Cortex of kidney (tissue), 1 donor: ENCODE measurements at places on chromosomes 11 and 22.

DNA sequence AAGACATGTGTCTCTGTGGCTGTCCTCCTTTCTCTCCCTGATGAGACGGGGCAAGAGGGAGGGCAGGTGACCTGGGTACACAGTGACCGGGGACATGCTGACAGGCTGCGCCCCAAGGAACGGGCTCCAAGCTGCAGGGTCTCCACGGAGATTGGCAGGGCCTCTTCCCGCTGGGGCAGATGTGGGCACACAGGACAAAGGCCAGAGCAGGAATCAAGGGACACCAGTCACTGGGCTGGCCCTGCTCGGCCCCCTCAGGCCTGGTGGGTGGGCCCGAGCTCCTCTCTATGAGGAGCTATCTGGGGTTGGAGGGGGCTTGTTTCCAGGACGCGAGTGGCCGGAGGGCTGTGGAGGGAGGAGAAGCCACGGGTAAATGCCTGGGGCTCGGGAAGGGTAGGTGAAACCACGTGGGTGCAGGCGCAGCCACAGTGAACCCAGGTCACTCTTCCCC is 11.2 kb downstream of the PNPLA5 start:
- DNase-seq = no peak

DNA sequence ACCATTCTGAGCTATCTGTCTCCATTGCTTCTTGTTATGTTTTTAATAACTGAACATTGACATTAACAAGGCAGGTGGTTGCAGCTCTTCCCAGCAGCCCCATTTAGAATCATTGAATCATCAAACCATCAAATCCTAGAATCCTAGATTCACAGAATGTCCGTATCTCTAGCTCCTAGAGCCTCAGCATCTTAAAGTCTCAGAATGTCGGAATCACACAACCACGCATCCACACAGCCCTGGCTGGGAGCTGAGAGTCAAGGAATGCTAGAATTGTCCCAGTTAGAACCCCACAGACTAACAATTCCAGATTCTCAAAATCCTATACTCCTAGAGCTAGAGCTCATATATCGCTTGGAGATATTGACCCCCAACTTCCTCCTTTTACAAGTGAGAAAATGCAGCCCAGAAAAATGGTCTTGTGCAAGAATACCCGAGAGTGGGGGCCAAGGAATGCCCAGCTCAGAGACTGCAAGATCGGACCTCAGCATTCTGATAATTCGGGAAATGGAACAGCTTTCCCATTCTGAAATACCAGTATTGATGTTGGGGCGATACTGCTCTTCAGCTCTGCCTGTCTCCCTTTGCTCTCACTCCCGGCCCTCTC is 38.8 kb downstream of the PDE2A start:
- DNase-seq = no peak

GRCh38 chr11:94938095-94939055 is 35.0 kb downstream of the CWC15 start:
- DNase-seq = no peak

DNA sequence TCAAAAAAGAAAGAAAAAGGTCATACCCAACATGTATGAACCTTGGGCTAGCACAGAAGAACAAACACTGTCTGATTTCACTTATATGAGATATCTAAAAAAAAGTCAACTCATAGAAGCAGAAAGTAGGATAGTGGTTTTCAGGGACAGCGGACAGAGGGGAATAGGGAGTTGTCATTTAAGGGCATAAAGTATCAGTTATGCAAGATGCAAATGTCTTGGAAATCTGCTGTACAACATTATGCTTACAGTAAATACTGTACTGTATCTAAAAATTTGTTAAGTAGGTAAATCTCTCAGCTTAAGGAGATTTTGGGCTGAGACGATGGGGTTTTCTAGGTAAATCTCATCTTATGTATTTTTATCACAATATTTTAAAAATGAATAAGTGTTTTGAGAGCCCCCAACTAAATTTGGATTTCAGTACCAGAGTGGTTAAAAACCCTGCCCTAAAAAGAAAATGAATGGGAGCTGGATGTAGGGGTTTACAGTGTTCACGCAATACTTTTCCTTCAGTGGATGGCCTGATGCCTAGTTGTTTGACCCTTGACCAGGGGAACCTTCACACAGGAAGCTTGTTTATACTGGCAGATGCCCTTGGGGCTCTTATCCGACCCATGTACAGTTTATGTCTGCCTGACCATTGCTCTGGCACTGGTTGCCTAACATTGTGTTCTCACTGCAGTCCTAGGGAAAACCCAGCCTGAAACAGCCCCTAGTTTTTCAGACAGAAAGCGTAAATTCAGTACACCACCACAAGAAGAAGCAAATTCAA is 34.8 kb downstream of the SLC22A9 start:
- DNase-seq = no peak

DNA sequence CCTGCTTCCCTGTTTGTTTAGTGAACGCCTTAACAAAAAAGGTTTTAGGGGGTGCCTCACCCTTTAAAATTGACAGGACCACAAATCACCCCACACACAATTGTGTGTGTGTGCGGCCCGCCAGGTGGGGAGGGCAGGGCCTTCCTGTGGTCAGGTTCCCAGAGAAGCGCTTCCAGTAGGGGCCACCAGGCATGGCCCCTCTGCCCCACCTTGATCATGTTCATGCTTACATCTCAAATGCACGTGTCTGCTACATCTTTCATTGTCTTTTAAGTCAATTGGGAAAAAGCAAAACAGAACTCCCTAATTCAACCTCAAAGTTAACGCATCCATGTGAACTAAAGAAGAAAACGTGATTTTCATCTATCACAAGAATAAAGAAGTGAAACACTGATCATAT is 1335.3 kb downstream of the TBC1D22A start:
- DNase-seq = no peak

GRCh38 chr11:98766903-98767302 is 253.8 kb upstream of the CNTN5 start:
- no peak for DNase-seq

DNA sequence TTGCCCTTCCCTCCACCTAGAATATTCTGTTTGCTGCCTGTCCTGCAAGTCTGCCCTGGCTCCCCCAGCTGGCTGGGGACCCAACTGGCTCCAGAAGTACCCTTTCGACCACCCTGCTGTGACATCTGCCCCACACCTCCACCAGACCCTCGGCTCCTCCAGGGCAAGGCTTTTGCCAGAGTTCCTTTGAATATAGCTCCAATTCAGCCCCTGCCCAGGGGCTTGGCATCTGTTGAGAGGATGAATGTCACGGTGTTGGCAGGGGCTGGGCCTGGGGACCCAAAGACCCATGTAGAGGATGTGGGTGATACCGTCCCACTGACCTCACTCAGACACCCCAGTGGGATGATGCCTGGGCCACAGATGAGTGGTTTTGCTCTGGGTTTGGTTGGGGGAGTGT is 4.0 kb downstream of the NLRP6 start:
- DNase-seq = no peak

DNA sequence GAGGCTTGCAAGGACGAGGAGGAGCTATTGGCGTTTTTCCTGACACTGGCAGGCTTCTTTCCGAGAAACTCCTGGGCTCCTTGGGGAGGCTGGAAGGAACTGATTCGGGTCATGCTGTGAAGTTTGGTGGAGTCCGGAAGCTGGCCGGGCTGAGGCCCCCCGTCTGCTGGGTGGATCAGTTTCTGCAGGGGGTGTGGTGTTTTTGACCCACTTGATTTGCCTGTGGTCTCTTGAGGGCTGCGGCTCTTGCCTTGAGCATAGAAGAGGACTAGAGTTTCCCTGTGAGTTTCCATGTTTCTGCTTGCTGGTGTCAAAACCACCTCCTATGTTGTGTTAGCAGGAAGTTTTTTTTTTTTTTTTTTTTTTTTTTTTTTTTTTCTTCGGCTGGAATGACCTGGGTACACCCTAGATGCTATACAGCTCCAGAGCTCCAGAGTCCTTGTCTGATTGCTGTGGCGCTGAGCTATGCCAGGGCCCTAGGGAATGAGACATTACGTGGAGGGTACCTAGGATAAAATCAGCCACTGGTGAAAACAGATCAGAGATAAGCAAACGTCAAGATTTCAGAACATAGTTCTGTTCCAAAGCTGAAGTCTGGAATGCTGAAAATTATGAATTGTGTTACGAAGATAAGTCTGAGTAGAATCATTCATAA is 728 bp downstream of the TBC1D22A start:
- DNase-seq = no peak

- DNase-seq = no peak
Observed at GRCh38 chr11:98564233-98564632, 456.5 kb upstream of the CNTN5 start.

- DNase-seq = no peak
Observed at GRCh38 chr22:25404556-25404927, 159.9 kb upstream of the GRK3 start.

DNA sequence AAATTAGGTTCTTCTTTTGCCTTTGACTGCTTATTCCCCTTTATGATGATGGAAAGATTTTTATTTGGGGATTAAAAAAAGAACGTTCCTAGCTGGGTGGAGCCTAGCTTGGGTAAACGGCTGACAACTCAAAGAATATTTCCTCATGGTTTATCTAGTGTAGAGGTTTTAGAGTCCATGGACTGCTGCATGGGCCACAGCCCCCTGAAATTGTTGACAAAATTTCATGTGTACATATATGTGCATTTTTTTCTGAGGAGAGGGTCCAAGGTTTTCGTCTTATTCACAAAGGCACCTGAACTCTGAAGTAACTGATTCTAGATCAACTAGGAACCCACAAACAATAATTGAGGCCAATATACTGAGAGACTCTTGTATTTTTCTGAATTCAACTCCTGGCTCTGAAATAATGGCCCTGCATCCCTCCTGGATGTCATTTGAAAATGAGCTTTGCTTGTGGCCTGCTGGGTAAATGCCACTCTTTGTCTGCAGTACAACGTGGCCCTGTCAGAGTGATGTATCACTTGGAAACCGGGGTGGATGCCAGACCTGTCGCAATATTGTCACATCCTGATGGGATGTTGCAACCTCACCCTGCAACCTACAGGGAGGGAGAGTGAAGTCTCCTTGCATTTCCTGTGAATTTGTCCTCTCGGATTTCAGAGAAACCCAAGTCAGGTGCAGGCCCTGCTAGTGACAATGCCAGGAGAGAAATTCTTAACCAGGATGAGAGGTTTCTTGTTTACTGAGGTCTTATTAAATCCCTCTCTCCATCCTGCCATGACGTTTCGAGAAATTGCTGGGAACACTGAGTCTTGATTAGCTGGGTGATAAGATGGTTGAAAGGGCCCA is 33.8 kb downstream of the EHF start:
- DNase-seq = no peak

GRCh38 chr22:37930270-37930951 is 23.0 kb downstream of the C22orf23 start:
- no peak for DNase-seq

GRCh38 chr11:65903068-65903481 is 2.9 kb upstream of the FOSL1 start:
- DNase-seq = no peak

GRCh38 chr11:12290477-12290922 is 86.9 kb upstream of the PARVA start:
- no peak for DNase-seq

- no peak for DNase-seq
Observed at GRCh38 chr22:49395617-49396016, 432.1 kb downstream of the BRD1 start.

DNA sequence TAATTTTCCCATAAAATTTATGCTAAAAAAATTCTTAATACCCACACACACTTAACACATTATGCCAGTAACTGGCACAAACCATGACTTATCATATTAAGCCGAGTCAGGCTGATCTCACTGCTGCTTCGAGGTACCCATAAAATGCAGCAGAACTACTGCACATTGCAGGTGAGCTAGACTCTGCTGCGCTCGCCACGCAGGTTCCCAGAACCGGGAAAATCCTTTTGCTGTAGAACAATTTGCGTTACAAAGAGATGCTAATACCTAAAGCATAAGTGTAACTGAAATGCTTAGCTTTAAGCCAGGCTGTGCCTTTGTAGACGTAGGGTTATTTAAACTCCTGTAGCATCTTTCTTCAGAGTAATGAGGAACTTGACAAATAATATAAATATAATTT is 200.3 kb downstream of the MSANTD4 start:
- no peak for DNase-seq

DNA sequence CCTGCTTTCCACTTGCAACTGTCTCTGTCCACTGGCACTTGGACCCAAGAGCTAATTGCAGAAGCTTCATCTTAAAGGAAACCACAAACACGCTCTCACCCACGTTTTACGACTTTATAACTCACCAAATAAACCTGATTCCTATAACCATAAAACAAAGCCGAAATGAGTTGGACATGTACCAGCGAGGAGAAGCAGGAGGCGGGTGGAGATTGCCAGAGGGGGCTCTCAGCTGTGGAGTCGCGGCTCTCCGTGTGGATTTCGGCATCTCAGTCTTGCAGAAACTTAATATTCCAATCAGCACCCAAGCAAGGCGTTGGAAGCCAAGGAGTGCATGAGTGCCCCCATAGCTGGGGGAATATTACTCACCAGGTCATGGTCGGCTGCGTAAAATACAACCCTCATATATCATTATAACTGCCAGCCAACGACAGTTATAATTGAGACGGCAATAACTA is 483.6 kb downstream of the MN1 start:
- no peak for DNase-seq

DNA sequence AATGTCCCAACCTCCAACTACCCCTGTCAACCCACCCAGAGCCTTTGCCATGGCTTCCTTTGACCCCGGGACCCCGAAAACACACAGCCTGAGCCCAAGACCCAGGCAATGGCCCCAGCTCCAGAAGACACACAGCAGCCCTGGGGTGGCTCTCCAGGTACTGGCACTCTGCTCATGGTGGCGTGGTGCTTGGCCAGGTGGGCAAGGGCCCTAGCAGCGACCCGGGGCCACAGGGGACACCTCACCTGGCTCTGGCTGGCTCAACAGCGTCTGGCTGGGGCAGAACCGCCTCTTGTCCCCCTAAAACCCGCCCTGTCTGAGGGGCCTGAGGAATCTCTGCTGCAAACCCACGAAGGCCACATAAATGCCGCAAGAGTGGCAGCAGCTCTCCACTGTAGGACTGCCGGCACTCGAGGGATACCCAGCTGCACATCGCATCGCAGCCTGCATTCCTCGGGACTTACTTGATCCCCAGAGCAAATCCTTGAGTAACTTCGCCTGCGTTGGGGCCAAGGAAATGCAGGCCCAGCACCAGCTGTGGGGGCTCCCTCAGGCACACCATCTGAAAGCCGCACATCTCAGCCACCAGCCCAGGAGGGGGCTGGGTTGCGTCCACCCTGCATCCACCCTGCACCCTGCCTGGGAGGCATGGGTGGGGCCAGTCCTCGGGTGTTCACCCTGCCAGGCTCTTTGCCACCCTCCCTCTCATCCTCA is 23.1 kb upstream of the GNB1L start:
- DNase-seq = no peak

- no peak for DNase-seq
Observed at GRCh38 chr11:93662175-93662570, 691 bp downstream of the CEP295 start.
